ENCODE measurements at places on chromosomes 4 and X.

GRCh38 chr4:11631416-11631815, 202.7 kb upstream of the HS3ST1 start:
- no peak for DNase-seq

- no peak for DNase-seq
These were observed 547.4 kb downstream of the SPRY1 start for GRCh38 chr4:123943976-123944375.

DNA sequence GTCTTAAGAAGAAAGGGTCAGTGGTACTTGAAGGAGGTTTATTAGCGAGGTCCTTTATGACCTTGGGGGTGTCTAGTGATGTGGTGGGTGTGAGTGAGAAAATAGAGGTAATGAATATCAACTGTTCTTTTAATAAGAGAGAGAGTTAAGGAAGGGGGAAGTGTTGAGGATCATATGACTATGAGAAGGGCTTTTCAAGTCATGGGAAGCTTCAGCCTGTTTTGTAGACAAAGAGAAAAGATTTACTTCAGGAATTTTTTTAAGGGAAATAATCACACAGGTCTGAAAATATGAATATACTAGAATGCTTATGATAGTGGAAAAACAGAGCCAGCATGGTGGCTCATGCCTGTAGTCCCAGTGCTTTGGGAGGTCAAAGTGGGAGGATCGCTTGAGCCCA, 41.3 kb upstream of the MTMR1 start:
- DNase-seq: no peak

DNA sequence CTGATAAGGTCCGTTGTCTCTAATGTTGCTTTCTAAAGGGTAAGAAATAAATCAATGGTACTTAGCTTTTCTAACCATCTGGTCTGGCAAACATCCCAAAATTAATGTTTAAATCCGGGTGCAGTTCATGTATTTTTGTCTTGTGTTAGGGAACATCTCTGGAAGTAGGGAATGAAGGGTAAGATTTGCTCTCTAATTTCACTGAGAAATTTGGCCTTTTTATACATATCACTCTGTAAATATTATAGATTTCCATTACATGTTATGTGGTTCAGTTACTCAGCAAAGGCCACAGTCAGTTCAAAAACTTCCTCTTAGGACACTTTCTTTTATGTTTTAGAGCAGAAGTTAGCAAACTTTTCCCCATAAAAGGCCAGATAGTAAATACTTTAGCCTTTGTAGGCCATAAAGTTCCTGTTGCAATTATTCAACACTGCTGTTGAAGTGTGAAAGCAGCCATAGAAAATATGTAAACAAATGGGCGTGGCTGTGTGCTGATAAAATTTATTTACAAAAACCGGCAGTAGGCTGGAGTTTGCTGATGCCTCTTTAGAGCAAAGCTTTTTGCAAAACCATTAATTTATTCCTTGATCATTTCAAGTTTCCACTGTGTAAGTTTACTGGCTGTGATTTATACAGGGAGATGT, 218.1 kb downstream of the ANTXR2 start:
- DNase-seq: no peak

DNA sequence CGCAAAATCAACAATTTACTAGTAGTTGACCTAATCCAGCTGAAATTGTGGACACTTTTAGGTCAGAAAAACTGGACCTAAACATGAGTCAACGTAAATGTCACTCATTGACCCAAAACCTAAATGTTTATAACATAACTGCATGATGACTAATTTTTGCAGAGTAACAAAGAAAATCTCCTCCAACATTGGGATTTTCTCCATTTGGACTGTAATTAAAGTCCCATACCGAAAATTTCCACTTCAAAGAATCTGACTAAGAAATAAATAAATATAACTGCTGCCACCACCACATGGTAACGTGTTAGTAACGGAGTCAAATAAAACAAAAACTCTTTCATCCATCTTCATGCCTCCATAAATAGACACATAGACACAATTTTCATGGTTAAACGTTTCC, 1.9 kb downstream of the ADGRA3 start:
- no peak for DNase-seq

GRCh38 chrX:24508375-24508774, 43.3 kb downstream of the PDK3 start:
- no peak for DNase-seq

DNA sequence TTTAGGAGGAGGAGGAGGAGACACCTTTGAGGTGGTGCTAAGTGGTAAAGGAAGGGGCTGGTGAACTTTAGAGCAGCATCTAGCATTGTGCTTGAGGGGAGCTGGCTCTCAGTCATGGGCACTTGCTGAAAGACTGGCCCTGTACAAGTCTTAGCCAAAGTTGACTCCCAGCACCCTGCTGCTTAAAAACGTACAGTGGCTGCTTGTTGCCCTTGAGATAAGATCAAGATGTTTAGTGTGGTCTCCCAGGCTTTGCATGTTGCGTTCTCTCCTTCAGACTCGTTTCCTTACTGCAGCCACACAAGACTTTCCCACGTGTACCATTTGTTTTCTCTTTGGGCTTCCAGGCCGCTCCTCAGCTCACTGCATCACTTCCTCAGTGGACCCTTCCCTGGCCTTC, 1.8 kb downstream of the MED28 start:
- DNase-seq: no peak

DNA sequence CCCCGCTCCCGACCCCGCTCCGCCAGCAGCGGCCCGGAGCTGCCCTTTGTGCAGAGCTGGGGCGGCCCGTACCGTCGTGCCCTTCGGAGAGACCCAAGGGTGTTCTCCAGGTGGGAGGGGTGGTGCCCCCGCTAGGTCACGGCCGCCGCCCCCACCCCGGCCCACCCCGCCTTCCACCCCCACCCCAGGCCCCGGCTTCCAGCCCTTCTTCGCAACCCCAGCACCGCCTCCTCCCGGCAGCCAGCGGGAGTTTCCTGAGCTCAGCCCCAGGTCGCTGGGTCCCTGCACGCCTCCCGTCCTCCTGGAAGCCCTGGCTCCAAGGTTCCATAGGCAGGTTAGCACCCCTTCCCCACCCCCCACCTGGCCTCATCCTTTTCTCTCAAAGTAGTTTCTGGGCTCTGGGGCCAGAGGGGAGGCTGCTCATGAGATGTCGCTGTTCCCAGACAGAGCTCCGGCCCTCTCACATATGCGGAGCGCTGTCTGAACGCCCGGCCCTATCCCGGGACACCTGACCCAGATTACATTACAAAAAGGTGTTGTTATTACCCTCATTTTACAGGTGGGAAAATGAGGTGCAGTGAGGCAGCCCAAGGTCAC, 25.2 kb upstream of the FGFR3 start:
- DNase-seq: no peak

Data from GF-D8 (cell line).